ENCODE measurements at places on chromosomes 7 and 10. TPM values are rescaled to one million over a fixed set of nuclear protein-coding genes. Genes with fewer than 3 reads are reported as not detected.

The FAM25C gene
- total RNA-seq: not detected

The COL17A1 gene
- not detected for total RNA-seq

The SLC18A2 gene
- total RNA-seq: not detected

The GPNMB gene
- 1.6 TPM for total RNA-seq

The NPSR1 gene
- not detected for total RNA-seq

The FOXI2 gene
- not detected for total RNA-seq

GRCh38 chr10:49310460-49310859 lies 11.5 kb downstream of the C10orf71 start:
- H3K36me3 ChIP-seq: no peaks in the 10 kb centered on the region
- H3K4me3 ChIP-seq: no peak overlapping the region
- no peaks in the 10 kb centered on the region for H3K4me1 ChIP-seq
- H3K27ac ChIP-seq: no peak overlapping the region
- no peaks in the 10 kb centered on the region for H3K27me3 ChIP-seq

DNA sequence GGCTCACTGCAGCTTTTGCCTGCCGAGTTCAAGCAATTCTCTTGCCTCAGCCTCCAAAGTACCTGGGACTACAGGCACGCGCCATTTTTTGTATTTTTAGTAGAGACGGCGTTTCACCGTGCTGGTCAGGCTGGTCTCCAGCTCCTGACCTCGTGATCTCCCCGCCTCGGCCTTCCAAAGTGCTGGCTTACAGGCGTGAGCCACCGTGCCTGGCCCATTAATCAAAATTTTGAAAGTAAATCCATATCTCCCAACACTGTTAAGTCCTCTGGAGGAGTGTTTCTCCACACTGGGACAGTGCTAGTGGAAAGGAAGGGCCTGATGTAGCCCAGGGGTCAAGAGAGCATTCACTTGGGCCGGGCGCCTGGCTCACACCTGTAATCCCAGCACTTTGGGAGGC lies 644.6 kb downstream of the SH2D4B start:
- H3K4me1 ChIP-seq: no peaks in the 10 kb centered on the region
- no peak overlapping the region for H3K27ac ChIP-seq
- DNase-seq: no peak
- H3K36me3 ChIP-seq: no peaks in the 10 kb centered on the region

DNA sequence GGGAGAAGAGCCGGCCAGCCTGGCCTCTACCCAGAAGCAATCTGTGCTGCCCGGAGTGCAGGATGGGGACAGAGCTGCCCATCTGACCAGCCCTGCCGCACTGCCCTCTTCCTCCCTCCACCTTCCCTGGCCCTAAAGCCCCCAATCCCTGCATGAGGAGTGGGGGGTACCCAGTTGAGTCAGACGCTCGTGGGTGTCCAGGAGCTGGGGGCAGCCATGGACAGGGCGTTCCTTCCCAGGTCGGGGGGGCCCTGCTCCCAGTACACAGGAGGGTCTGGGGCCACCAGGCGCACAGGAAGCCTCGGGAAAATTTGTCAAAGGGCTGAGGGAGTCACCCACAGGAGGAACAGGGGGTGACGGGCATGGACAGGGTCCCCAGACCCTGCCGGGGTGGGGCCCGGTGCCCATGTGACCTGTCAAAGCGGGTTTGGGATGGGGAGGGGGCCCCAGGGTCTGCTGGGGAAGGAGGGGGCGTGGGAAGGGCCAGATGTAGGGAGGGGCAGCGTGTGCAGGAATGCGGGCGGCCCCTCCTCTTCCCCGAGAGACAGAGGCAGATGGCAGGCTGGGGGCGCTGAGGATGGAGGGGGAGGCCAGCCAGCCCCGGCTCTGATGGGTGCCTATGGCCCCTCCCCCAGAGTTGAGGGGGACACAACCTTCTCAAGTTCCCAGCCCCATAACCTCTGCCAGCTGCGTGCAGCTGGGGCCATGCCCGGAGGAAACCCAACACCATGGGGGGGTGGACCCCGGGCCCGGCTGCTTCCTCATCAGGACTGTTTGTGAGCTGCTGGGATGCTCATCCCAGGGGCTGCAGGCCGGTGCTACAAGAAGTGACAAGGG lies 21.5 kb upstream of the GRIFIN start:
- H3K36me3 ChIP-seq: no peaks in the 10 kb centered on the region
- H3K27ac ChIP-seq: no peak overlapping the region
- no peak overlapping the region for H3K4me3 ChIP-seq
- peaks cover 21% of the 10 kb centered on the region for H3K27me3 ChIP-seq
- H3K4me1 ChIP-seq: no peaks in the 10 kb centered on the region
- DNase-seq: no peak

DNA sequence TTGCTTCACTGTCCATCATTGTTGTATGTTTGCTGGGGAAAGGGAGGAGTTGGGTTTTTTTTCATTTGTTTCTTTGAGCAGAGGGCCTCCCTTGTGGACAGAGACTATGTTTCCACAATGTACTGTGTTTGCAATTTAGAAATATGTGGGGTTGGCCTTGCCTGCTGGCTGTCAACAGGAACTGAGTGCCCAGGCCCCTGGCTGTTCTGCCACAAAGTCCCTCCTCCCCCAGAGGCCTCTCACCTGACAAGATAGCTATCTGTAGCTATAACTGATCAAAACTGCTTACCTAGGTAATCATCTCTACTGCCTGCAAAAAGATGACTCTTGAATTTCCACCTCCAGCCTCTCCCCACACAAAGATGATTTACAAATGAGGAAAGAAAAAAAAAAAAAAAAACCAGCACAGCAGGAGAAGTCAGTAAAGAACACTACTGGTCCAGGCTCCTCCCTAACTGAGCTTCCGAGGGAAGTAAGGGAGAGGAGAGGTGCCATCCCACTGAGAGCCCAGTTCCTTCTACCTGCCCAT lies 121.8 kb downstream of the SGMS1 start:
- H3K4me3 ChIP-seq: no peak overlapping the region
- peaks cover 49% of the 10 kb centered on the region for H3K4me1 ChIP-seq
- H3K27ac ChIP-seq: peak overlapping the region; percentile 58
- no peaks in the 10 kb centered on the region for H3K27me3 ChIP-seq
- H3K36me3 ChIP-seq: no peaks in the 10 kb centered on the region

DNA sequence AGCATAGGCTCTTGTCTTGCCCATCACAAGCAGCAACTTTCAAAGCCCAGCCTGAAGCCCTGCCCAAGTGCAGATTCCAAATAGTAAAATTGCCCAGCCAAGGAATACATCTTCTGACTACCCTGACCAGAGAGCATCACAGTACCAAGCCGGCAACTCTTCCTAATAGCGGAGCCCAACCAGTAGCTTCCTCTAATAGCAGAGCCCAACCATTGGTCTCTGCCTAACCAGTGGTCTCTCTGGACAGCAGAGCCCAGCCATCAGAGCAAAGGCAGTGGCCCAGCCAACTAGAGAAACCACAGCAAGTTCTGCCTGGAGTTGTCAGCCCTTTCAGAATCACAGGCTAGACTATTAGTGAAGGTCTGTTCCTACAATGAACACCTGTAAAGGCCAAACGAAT lies 285.6 kb downstream of the HGF start:
- peak; percentile 4 for DNase-seq
- H3K27me3 ChIP-seq: no peaks in the 10 kb centered on the region
- no peaks in the 10 kb centered on the region for H3K36me3 ChIP-seq
- no peak overlapping the region for H3K27ac ChIP-seq
- H3K4me1 ChIP-seq: peaks cover 1% of the 10 kb centered on the region
- H3K4me3 ChIP-seq: no peak overlapping the region

DNA sequence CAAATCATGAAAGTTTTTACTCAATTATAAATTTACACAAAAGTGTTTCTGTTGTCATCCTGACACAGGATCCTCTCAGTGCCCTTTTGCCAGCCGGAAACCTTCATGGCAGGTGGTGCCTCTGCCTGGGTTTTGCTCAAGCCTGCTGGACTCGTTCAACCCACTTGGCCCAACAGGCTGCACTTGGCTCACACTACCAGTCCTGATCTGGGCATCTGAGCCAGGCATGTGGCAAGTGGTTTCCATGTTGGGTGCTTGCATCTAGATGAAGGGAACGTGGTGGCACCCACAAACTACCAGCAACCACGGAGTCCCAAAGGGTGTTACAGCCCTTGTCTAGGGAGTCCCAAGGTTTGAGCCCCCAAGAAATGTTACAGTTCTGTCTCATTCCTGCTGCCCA lies 162.3 kb upstream of the CSTF2T start:
- DNase-seq: no peak
- no peaks in the 10 kb centered on the region for H3K36me3 ChIP-seq
- H3K27ac ChIP-seq: no peak overlapping the region
- no peaks in the 10 kb centered on the region for H3K27me3 ChIP-seq

- H3K4me1 ChIP-seq: no peaks in the 10 kb centered on the region
- H3K27ac ChIP-seq: no peak overlapping the region
- no peaks in the 10 kb centered on the region for H3K36me3 ChIP-seq
- peak; percentile 15 for DNase-seq
Observed at GRCh38 chr10:60611291-60611747, 167.0 kb upstream of the CDK1 start.

DNA sequence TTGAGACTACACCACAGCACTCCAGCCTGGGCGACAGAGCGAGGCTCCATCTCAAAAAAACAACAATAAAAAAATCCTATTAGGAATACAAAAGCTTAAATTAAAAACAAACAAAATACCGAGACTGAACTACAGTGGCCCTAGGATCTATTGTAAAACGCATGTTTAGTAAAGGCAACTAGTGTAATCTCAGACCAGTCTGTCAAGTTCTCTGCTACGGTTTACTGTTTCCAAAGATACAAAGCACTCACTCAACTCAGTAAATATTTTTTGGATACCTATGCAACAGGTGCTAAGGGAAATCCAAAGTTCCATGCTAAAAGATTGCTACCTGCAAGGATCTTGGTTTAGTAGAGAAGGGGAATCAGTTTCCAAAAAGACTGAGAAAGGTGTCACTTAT lies 3.4 kb upstream of the MIOS start:
- no peaks in the 10 kb centered on the region for H3K27me3 ChIP-seq
- DNase-seq: no peak
- no peaks in the 10 kb centered on the region for H3K36me3 ChIP-seq
- H3K4me3 ChIP-seq: no peak overlapping the region
- H3K27ac ChIP-seq: no peak overlapping the region
- H3K4me1 ChIP-seq: peaks cover 23% of the 10 kb centered on the region

- H3K36me3 ChIP-seq: peaks cover 15% of the 10 kb centered on the region
- no peaks in the 10 kb centered on the region for H3K27me3 ChIP-seq
- no peak for DNase-seq
- no peak overlapping the region for H3K27ac ChIP-seq
- no peak overlapping the region for H3K4me3 ChIP-seq
Observed at GRCh38 chr10:97644936-97645335, 4.5 kb downstream of the PI4K2A start.

- H3K27ac ChIP-seq: no peak overlapping the region
- H3K4me1 ChIP-seq: peaks cover 79% of the 10 kb centered on the region
- DNase-seq: no peak
- peaks cover 2% of the 10 kb centered on the region for H3K36me3 ChIP-seq
- no peak overlapping the region for H3K4me3 ChIP-seq
- no peaks in the 10 kb centered on the region for H3K27me3 ChIP-seq
Observed at GRCh38 chr7:155648752-155649339, 4.4 kb downstream of the RBM33 start.

DNA sequence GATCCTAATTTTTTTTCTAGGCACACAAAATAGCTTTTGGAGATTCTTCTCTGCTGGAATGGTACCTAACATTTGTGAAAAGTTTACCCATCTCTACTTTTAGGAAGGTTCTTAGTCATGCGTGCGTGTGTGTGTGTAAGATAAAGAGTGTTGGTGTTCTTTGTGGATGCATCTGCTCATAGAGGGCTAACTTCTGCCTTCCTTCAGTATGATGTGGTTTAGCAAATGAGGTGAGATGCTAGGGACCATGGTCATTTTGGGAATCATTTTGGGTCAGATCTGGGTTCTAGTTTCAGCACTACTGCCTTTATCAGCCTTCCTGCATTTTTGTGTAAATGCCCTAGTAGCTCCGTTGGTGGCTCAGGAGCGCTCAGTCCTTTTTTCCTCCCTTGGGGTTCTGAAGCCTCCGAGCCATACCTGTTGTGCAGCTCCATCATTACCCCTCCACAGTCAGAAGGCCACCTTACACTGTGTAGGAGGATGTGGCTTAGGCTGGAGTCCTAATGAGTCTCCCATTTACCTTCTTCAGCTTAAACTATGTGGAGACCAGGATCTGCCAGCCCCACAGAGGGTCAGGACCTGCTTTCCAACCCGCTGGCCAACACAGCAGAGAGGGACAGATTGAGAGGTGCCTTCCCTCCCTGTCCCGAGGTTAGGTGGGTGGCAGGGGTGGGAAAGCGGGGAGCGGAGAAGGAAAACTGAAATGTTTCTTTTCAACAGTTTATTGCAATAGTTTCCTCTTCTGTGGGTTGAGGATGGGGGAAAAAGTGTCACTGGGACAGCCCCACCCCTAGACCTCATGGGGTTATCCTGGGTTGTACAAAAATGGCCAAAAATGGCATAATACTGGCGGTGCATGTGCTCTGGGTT lies 31.2 kb downstream of the TSPAN14 start:
- no peak for DNase-seq
- H3K27me3 ChIP-seq: no peaks in the 10 kb centered on the region
- peaks cover 77% of the 10 kb centered on the region for H3K4me1 ChIP-seq
- H3K36me3 ChIP-seq: peaks cover 24% of the 10 kb centered on the region

DNA sequence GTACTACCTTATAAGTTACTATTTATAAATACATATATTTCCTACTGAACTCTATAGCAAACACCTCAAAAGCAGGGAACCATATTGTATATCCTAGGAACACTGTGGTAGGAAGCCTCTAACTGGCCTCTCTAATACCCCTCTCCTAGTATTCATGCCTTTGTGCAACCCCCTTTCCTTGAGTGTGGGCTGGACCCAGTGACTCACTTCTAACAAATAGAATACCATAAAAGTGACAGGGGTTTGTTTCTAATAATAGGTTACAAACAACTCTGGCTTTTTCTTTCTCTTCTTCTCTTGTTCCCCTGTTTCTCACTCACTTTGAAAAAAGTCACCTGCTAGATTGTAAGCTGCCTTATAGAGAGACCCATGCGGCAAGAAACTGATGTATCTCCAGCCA lies 51.6 kb upstream of the MACC1 start:
- no peak overlapping the region for H3K27ac ChIP-seq
- no peak for DNase-seq
- no peaks in the 10 kb centered on the region for H3K27me3 ChIP-seq
- H3K4me1 ChIP-seq: no peaks in the 10 kb centered on the region

DNA sequence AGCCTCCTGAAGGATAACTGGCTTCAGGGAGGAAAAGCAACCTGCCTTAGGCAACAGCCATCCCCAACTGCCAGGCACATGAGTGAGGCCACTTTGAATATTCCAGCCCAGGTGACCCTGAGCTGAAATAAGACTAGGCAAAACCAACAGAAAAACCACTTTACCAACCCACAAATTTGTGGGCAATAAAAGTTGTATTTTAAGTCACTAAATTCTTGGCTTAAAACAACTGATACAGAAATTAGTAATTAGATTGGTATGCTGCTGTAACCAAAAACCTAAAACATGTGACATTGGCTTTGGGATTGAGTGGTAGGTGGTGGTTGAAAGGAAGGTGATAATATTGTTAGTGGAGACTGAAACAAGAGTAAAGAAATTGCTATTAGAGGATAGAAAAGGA lies 39.9 kb downstream of the ABCB4 start:
- no peak for DNase-seq
- H3K4me3 ChIP-seq: no peak overlapping the region
- H3K27ac ChIP-seq: no peak overlapping the region
- H3K4me1 ChIP-seq: no peaks in the 10 kb centered on the region
- H3K27me3 ChIP-seq: no peaks in the 10 kb centered on the region

GRCh38 chr7:87833130-87833529 lies 43.0 kb downstream of the SLC25A40 start:
- H3K4me1 ChIP-seq: no peaks in the 10 kb centered on the region
- no peaks in the 10 kb centered on the region for H3K36me3 ChIP-seq
- H3K27ac ChIP-seq: no peak overlapping the region
- no peak for DNase-seq
